ENCODE measurements at places on chromosomes 4 and X.

DNA sequence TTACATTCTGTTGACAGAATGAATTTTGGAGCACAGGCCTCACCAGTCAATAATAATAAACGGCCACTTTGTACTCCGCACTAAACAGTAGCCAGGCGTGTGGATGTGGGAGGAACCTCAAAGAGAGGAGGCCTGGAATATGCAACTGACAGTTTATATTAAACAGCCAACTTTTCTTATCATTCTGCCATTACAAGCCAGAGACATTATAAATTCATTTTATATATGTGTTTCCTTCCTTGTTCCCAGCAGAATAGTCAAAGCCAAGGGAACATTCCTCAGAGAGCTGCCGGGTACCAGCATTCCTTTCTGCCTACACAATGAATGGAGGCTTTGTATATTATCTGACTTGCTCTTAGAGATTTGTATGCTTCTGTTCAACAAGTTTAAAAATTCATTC lies 436.5 kb upstream of the FTHL17 start:
- no peak for DNase-seq

GRCh38 chr4:15654593-15655222 lies 449 bp downstream of the FBXL5 start:
- DNase-seq, result no peak

- no peak for DNase-seq
Observed at GRCh38 chr4:55181010-55182005, 55.9 kb upstream of the KDR start.

GRCh38 chr4:8218371-8219031 lies 19.4 kb downstream of the SH3TC1 start:
- DNase-seq, result no peak

DNA sequence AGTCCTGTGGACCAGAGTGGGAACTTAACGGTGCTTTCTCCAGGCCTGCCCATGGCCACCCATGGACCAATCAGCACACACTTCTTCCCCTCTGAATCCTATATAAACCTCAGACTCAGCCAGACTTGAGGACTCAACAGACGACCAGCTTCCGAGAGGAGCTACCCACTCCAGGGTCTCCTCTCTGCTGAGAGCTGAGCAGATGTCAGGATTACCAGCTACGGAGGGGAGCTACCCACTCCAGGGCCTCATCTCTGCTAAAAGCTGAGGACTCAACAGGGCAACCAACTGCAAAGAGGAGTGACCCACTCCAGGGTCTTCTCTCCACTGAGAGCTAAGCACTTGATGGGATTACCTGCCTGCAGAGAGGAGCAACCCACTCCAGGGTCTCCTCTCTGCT lies 80.0 kb upstream of the DDX60 start:
- no peak for DNase-seq

DNA sequence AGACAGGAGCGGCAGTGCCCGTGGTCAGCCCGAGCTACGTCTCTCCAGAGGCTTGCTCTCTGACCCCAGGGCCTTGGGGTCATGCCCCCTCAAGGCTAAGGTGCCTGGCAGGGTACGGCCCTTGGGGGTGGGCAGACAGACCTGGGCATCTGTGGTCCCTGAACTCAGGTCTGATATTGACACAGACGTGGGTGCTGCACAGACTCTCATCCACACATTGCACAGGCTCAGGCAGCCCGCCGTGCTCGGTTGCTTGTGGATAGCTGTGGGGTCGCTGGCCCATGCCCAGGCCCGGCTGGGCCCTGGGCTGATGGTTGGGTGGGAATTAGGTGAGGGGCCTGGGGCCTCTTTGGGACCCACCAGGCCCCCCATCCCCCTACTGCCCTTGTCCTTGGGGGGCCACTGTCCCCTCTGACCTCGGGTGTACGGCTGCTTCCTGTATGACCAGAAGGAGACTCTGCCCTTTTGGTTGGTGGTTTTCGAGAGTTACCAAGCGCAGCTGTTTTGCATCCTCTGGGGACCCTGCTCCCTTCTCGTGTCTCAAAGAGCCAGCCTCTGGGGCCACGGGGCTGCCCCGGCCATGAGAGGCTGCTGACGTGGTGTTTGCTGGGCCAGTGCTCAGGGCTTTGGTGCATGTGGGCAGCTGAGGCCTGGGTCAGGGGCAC lies 10.1 kb downstream of the FGFRL1 start:
- no peak for DNase-seq

All from naive thymus-derived CD4-positive, alpha-beta T cell (primary cell).